Suppressor macrophage treated with lipopolysaccharide for 1 hour (primary cell): ENCODE measurements at places on chromosomes 1 and 21.

GRCh38 chr1:109547463-109548320 lies 723 bp upstream of the GNAI3 start:
- DNase-seq, result peak; percentile 48

DNA sequence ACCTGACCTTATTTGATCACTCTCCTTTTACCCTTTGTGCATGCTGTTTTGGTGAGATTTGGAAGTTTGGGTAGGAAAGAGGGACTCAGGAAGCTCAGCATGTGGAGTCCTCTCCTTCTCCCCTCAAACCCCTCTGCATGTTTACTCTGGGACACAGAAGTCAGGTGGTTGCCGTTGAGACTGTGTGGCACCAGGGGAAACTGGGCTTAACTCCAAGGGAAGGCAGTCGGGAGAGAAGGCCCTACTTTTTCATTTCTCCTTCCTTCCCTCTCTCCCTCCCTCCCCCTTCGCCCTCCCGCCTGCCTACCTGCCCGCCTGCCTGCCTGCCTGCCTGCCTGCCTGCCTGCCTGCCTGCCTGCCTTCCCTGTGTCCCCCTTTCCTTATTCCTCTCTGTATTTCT lies 34.8 kb upstream of the TTC22 start:
- no peak for DNase-seq

GRCh38 chr1:108615544-108615943 lies 45.3 kb downstream of the HENMT1 start:
- no peak for DNase-seq

GRCh38 chr1:20076710-20077461 lies 6.9 kb downstream of the PLA2G5 start:
- no peak for DNase-seq

DNA sequence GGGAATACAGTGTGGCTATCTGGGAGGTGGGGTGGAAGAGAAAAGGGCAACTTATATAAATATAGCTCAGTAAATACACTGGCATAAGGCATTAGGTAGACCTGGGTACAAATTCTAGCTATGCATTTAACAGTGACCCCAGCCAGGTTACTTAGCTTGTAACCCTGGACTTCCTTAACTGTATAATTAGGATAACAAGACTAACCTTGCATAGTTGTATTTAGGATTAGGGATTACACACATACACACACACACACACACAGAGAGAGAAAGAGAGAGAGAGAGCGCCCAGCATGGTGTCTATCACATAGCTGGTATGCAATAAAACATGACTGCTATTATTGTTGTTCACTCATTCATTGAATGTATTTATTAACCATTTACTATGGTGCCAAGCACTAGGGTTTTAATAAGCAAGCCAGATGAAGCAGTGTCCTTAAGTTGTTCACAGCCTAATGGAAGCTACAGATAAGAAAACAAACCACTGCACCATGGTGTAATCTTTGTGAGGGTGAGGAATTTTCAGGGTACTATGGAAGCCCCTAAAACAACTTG lies 251.4 kb downstream of the ZNF648 start:
- DNase-seq, result no peak

- peak; percentile 86 for DNase-seq
Measured at GRCh38 chr1:234851450-234852438, 241.8 kb upstream of the IRF2BP2 start.

DNA sequence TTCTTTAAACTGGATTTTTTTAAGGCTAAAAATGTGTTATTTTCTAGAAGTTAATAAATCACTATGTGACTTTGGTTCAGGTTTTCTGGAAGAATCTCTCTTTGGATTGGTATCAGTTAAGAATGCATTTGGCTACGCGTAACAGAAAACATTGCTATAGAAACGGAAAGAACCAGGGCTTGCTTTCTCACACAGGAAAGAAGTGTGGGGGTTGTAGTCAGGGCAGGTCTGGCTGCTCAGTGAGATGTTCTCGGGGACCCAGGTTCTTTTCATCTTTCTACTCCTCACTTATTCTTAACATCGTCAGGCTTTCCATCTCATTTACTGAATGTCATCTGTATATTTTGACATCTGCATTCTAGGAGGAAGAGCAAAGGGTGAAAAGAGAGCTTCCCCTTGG lies 191.4 kb downstream of the ZBTB18 start:
- no peak for DNase-seq

DNA sequence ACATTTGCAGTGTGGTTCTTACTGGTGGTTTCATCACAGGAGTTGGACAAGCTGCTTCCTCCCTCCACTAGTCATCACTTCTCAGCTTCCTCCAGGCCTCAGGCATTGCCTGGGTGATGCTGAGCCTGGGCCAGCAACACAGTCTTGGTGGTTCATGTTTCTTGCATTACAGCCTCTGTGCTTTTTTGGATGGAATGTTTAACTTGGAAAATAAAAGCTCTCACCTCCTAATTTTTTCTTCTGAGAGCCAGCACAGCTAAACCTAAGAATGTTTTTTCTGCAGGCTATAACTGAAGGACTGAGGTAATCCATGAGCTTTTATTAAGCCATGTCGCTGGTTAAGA lies 66.1 kb upstream of the RHOU start:
- peak; percentile 41 for DNase-seq

GRCh38 chr1:119112791-119113190 lies 27.7 kb downstream of the WARS2 start:
- no peak for DNase-seq

DNA sequence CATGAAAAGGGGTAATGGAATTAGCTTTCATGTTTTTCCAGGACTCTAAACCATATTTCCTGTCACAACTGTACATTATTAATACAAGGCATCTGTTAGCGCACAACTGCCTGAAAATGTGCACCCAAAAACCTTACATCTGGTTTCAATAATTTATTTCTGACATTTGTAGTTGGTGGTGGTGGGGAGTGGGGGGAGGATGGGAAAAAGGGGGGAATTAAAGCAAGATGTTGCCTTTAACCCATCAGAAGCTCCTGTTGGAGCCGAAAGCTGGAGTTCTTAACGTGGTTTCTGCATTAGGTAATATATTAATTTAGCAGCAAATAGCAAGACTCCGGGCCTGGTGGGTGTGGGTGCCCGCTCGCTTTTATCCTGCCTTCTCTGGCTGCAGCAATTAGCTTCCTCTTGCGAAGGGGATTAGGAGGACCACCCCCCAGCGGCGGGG lies 36.9 kb upstream of the HHAT start:
- no peak for DNase-seq

- DNase-seq, result no peak
Measured at GRCh38 chr1:28195780-28196179, 19.3 kb upstream of the PTAFR start.

- no peak for DNase-seq
Measured at GRCh38 chr1:118905196-118905595, 82.9 kb downstream of the TBX15 start.

DNA sequence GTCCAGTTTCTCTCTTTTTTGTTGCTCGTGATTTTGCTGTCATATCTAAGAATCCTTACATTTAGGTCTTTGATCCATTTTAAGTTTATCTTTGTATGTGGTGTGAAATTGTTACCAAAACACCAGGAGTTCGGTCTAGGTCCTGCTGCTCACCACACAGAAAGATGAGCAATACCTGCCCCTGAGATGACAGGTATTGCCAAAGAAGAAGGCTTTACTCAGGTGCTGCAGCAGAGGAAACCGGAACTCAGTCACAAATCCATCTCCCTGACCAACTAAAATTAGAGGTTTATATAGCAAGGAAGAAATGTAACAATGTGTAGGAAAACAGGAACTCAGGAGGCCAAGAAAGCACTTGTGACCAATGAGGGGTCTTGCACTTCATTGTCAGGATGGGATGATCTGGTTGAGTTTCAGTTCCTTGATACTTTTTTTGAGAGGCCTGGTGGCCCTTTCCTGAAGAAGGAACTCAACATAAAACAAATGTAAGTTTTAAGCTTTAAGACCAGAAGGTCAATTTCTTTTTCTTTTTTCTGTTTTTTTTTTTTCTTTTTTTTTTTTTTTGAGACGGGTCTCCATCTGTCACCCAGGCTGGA lies 16.5 kb upstream of the SETDB1 start:
- DNase-seq, result peak; percentile 36
